Stromal cell of bone marrow (primary cell): ENCODE measurements at places on chromosomes 4 and X.

- DNase-seq: no peak
These were observed 28.4 kb downstream of the MAGEB16 start for GRCh38 chrX:35826503-35826902.

DNA sequence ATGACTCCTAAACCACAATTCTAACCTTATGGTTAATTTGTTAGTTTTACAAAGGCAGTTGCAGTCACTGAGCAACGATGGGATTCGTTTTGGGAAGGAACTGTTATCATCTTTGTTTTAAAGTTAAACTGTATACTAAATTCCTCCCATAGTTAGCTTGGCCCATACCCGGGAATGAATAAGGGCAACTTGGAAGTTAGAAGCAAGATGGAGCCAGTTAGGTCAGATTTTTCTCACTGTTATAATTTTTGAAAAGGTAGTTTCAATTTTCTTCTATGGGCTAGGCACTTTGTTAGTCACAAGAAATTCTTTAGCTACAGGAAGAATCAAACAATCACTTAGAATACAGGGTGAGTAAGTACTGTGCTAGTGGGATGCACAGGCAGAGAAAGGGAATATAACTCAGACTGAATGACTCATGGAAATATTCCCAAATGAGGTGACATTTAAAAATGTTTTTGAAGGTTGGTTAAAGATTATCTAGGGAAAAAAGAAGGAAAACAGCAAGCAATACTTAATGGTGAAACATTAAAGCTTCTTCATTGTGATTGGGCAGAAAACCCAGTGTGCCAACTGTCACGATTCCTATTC is 153.6 kb downstream of the MAGEB17 start:
- DNase-seq: peak; percentile 33

- no peak for DNase-seq
These were observed 157.6 kb downstream of the DCK start for GRCh38 chr4:71151054-71151453.

GRCh38 chrX:29617276-29617675 is 598.1 kb upstream of the MAGEB2 start:
- DNase-seq: peak; percentile 29

DNA sequence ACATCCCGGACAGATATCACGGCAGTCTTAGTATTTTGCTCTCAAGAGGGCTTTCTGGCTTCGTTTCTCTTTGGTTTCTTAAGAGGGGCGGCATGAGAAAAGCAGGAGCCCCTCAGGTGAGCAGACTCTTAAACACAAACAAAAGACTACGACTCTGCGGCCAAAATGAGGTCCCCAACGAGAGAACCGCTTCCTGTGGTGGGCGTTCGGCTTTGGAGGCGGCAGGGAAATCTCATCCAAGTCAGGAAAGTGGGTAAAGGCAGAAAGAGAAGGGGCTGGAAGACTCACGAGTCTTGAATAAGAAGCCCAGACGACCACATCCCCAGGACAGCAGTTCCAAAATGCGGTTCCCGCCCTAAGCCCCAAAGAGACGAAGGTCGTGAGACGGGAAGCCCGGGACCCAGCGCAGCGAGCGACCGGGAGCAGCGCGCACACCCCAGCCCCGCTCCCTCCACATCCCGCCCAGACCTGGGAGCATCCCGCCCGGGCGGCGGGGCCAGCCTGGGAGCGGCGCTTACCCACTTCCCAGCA is 409 bp downstream of the UGDH start:
- no peak for DNase-seq

DNA sequence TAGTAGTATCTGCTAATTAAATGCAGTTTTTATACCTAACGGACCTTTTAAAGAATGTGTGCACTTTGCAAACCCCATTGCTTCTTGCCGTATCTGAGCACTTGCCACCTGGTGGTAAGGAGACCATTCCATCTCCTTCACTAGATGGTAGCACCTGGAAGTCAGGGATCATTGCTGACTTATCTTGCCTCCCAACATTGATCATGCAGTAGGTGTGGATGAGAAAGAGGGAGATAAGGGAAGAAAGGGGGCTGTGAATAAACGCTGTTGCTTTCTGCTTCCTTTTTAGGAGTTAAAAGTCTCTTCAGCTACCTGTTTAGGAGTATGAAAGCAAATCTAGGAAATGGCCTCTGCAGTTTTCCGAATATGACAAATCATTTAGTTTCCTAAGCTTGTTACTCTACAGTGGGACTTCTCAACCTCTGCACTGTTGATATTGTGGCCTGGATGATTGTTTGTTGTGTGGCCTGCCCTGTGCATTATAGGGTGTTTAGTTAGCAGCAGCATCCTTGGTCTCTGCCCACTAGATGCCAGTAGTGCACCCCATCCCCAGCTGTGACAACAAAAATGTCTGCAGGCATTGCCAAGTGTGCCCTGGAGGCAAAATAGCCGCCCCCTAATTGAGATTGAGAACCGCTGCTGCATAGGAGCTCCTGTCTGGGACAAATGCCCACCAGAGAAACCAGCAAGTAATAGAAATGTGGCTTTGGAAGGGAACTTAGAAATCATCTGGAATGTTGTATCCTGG is 38.8 kb downstream of the GAB1 start:
- no peak for DNase-seq

DNA sequence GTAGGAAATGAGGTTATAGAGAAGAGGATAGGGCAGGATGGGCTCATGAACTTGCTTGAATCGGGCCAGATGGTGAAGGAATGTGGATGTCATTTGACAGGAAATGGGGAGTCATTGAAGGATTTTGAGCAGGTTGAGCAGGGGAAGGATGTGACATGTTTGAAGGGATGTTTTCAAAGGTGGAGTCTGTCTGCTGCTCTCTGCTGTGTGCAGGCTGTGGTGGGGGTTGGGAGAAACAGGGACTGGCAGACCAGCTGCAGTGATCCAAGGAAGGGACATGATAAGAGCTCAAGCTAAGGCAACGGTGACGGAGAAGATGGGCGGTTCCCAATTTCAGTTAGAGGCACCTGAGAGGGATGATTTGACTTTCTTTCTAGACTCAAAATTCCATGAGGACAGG is 14.0 kb upstream of the XPNPEP2 start:
- no peak for DNase-seq

DNA sequence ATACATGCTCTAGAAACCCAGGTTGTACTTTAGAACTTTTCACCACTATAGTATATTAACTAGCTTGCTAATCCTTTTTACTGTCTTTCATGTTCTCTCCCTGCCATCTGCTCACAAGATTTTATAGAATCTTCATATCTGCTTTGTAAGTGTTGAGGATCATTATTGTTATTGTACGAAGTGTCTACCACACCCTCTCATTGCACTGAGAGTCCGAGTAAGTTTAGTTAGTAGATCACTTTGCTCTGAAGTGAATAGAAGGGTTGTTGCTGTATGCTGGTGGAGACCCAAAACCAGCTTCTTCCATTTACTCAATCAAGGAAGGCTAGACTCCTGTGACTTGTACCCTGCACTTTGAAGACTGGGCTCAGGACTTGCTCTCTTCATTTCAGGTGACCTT is 17.1 kb downstream of the GAB1 start:
- DNase-seq: no peak

- DNase-seq: no peak
These were observed 73.0 kb downstream of the LUZP4 start for GRCh38 chrX:115362334-115363095.

GRCh38 chr4:73387552-73387951 is 16.5 kb upstream of the ALB start:
- DNase-seq: no peak

GRCh38 chr4:170526471-170526870 is 436.7 kb upstream of the AADAT start:
- no peak for DNase-seq

GRCh38 chr4:160136021-160136420 is 1033.1 kb downstream of the RAPGEF2 start:
- no peak for DNase-seq
